Stimulated activated CD8-positive, alpha-beta memory T cell treated with anti-CD3 and anti-CD28 coated beads, Interleukin-15, amount 100 ng/mL, for 1 hour (primary cell): ENCODE measurements at places on chromosomes 3 and 15.

DNA sequence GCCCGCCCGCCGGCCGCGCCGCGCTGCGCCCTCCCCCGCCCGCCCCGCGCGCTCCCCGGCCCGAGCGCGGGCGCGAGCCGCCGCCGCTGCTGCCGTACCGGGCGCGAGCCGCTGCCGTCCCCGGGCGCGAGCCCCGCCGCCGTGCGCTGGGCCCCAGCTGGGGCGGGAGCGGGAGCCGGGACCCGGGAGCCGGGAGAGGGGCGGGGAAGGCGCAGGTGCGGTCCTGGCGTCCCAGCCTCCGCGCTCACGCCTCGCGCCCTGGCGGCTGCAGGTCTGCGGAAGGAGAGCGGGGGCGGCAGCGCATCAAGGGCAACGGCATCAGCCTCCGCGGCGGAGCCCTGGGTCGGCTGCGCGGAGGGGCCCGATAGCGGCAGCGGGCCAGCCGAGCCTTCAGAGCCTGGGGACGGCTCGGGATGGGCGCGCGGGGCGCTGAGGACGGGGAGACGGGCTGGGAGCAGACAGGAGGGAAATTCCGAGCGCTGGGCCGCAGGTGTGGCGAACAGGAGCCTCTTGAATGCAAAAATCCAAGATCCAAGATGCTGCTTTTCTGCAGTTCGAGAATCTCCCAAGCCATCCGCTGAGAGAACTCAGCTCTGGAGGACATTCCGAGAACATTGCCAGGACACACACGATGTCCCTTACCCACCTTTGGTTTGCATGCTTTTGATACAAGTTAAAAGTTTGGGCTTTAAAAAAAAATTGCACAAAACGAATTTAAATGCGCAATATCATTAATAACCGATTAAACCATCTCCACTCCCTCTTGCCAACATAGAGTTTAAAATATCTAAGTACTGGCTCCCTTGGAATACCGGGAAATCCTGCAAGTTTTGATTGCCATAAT, 251.1 kb downstream of the TJP1 start:
- no peak for DNase-seq

DNA sequence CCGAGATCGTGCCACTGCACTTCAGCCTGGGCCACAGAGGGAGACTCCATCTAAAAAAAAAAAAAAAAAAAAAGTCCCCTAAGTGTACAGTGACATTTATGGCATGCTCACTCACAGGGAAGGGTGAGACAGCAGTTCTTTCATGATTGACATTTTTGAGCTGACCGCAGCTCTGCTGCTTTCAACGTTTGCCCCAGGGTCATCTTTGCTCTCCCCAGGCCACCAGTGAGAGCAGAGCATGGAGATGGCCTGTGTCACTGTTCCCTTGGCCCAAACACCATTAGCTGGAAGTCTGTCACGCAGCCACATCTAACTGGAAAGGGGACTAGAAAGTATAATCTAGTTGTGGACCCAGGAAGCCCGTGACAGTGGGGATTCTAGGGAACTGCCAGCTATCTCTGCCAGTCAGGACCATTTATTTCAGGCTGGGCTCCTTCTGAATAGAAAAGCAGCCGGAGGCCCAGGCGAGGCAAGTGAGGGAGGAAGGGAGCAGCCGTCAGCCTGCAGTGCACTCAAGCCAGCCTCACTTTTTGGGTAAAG, 193.4 kb upstream of the HES1 start:
- DNase-seq: no peak

- no peak for DNase-seq
These were observed 642.0 kb upstream of the KCNMB2 start for GRCh38 chr3:177894081-177894728.

DNA sequence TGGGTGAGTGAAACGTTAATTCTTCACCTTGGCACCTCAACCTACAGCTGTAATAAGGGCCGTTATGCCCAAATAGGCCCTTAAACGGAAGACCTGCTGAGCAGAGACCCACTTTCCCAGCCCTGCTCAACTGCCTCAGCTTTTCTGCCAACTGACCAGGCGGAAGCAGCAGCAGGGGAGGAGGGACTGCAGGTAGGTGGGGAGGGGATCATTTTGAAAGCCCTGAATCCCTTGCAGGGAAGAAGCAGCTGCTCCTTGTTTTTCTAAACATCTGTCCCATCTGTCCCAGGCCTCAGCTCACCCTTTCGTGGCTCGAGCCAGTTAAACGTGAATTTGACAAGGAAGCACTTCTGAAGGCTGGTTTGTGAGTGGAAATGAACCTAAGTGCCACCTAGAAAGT, 978 bp upstream of the CMC1 start:
- no peak for DNase-seq

DNA sequence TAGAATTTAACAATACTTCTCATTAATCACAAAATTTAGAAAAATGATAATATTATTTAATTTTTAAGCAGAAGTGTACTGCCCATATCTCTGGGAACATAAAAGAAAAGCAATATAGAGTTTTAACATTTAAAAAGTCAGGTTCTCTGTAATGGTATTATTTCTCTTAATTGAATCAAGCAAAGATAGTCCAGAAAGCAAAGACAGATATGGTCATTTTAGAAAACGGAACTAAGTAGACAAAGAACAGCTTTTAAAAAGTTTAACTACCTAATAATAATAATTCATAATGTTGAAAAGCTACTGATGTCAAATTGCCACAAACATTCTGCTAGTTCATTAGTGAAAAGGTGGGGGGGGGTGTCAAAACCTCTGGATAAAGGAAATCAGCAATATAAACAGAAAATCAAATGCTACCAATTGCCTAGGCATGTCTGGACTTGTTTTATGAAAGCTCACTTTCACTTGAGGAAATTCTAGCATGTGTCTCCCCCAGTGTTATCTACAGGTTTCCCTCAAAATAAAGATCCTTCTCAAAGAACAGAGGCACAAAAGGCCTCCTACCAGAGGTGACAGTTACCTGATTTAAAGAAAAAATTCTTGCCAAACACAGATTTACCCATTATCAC, 1.7 kb downstream of the ZMAT3 start:
- no peak for DNase-seq

DNA sequence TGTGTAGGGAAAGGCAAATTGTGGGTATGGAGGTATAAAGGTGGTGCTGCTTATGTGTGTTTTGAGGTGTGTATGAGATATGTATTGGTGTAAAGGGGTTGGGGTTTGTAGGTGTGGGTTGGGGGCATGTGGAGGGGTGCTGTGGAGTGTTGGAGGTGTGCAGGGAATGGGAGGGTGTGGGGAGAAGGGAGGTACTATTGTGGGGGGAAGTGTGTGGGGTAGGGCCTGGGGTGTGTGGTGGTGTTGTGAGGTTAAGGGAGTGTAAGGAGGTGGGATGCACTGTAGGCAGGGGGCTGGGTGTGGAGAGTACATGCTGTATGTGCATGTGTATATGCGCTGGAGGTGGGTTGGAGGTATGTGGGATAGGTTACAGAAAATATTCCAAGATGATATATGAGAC, 15.7 kb downstream of the CCDC12 start:
- DNase-seq: no peak

- DNase-seq: no peak
These were observed 32.6 kb downstream of the STT3B start for GRCh38 chr3:31565288-31565687.

GRCh38 chr15:63531586-63531985, 27.2 kb downstream of the USP3 start:
- no peak for DNase-seq

DNA sequence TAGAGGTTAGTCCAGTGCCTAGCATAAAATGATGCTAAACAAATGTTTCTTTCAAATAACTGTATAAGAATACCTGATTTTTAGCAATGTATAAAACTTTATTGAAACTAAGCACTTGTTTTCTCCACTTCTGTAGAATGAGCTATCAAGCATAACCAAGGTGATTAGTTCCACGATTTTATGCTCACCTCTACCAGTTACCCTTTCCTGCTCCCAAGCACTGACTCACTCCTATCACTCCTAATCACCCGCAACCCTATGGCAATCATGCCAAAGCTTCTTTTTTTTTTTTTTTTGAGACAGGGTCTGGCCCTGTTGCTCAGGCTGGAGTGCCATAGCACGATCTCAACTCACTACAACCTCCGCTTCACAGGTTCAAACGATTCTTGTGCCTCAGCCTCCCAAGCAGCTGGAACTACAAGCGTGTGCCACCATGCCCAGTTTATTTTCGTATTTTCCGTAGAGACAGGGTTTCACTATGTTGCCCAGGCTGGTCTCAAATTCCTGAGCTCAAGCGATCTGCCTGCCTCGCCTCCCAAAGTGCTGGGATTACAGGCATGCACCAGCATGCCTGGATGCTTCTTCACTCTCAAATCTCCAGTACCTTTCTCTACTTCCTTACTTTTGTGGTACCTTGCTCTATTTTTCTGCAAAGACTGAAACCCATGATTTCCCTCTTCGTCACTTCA, 3.9 kb downstream of the HSPBAP1 start:
- no peak for DNase-seq

DNA sequence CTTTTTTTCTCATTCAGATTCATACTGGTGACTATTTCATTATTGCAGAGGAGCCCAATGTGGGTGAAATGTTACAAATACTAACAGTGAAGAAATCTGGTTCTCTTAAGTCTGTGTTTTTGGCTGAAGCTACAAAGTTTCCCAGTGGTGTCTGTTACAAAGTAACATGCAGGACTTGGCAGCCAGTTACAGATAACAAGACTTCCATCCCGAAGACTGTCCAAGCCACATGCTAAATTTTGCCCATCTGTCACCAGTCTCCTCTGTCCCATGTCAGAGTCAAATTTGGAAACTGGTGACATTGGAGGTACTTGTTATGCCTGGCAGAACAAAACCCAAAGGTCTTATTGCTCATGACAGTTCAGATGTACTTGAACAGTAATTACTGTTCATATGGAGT, 269.2 kb upstream of the GOLIM4 start:
- DNase-seq: no peak
